CD8-positive, alpha-beta memory T cell (primary cell): ENCODE measurements at places on chromosomes 13 and 19. TPM values are rescaled to one million over a fixed set of nuclear protein-coding genes. Genes with fewer than 3 reads are reported as not detected.

- H3K36me3 ChIP-seq, result no peaks in the 10 kb centered on the region
- no peak within 1 kb of the TSS for H3K4me3 ChIP-seq
- DNase-seq, result no peak
Measured at GRCh38 chr19:4229179-4229931, at the start of gene EBI3. Gene EBI3, plus strand, starts transcription at chr19:4229523. Its CDS starts 28 bp downstream, at chr19:4229551.

GRCh38 chr19:30669329-30670010 lies 297.3 kb downstream of the ZNF536 start:
- no peaks in the 10 kb centered on the region for H3K4me1 ChIP-seq
- H3K4me3 ChIP-seq, result no peak overlapping the region
- H3K27ac ChIP-seq, result no peak overlapping the region

GRCh38 chr13:51793570-51794271 lies 10.2 kb downstream of the DHRS12 start:
- H3K4me1 ChIP-seq, result no peaks in the 10 kb centered on the region
- H3K36me3 ChIP-seq, result peaks cover 4% of the 10 kb centered on the region
- no peaks in the 10 kb centered on the region for H3K27me3 ChIP-seq
- no peak overlapping the region for H3K27ac ChIP-seq
- H3K4me3 ChIP-seq, result no peak overlapping the region

CCDC194 gene
- 1.1 TPM for total RNA-seq

ZNF649 gene
- total RNA-seq, result 13.5 TPM

ZNF841 gene
- total RNA-seq, result 14.5 TPM
